SW 1271 (cell line): ENCODE measurements at places on chromosomes 2 and 18.
A peak's percentile ranks its signal among the peaks of the same experiment; 100 is the strongest.

DNA sequence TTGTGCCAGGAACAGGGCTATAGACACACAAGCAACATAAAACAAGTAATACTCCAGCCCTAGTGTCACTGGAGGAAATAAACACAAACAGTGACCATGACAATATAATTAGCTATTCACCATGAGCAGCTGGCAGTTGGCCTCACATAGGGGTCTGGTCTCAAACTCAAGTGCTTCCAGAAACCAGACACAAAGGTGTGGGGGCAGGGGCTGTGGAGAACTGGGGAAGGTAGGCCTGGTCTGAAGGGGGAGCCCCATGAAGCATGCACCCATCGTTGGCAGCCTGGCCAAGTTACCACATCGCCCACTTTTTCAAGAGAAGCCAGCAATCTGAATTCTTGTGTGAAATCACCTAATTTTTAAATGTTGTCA is 49.5 kb upstream of the SP3 start:
- no peak for DNase-seq

DNA sequence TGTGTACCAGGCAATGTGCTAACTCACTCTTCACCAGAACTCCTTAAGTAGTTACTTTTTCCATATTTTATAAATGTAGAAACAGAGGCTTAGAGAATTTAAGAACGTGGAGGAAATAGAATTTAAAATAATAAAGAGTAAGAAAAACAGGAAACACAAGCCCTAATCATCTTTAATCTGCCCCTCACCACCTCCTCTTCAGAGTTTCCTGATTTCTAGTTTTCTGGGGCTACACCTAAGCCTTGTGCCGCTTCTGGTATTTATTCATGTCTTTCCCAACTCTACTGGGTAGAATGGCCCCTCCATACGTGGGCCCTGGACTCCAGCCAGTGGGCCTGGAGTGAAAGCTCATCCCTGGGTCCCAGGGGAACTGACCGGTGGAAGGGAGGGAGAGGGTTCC is 85.4 kb downstream of the RTN4 start:
- no peak for DNase-seq

DNA sequence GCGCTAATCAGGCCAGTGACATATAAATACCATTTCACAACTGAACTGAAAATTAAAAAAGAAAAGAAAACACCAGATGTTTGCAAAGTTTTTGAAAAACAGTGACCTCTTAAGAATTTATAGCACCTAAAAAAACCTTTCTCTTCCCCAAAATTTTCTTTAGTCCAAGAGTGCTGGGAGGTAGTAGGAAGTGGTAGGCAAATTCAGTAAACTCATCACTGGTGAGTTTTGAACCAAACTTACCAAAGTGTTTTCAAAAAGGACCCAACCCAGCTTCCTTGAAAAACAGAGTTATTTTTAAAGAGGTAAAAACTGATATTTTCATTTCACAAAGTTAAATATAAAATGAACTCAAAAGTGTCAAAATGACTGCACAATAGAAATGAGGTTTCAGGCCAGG is 90.4 kb downstream of the TMEM247 start:
- no peak for DNase-seq

DNA sequence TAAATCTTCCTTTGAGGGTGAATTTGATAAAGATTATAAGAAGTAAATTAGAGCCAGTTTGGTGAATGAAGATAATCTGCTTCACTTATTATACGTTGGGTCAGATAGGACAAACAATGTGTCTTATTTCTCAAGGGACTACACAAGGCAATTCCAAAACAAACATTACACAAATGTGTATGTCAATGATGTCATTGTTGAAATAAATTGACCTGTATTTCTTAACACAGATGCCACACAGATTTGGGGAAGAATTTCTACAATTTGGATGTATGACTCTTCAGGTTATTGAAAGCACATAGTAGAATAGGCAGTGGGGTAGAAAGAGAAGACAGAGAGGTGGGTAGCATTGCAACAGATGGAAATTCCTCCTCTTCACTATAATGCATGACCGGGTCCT is 6.9 kb upstream of the CRIM1 start:
- DNase-seq, result no peak

DNA sequence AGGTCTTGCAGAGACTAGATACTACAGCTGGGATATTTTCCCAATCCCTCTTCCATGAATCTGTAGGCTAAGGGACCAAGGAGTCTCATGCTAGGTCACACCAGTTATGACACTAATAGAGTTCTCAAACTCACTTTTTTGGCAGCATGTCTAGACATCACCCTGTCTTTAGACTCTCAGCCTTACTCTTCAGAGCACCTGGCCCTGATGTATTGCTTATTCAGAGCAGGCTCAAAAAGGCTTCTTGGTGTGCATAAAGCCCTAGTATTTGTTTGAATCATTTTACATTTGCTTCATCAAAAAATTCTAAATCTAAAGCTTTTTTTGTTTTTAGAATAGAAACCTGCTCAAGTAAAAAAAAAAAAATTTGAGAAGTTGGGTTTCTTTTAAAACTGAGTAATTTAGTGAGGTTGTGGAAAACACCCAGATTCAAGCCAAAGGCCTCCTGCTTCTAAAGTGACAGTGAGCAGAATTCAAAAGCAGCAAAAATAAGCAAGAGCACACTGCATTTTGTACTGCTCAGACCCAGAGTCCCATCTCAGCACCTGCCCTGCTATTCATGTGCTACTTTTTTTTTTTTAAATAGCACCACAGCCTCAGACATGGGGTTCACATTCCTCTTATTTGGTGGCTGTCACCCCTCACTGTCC is 18.0 kb upstream of the DNAH6 start:
- no peak for DNase-seq

- no peak for DNase-seq
Measured at GRCh38 chr18:44951748-44952147, 271.1 kb downstream of the SETBP1 start.

- DNase-seq, result no peak
Measured at GRCh38 chr18:2108591-2108990, 462.7 kb downstream of the METTL4 start.

GRCh38 chr2:3712831-3713503 is 9.6 kb downstream of the DCDC2C start:
- DNase-seq, result no peak

- DNase-seq, result no peak
Measured at GRCh38 chr18:6950641-6951040, 167.0 kb downstream of the LAMA1 start.

GRCh38 chr2:65662654-65663432 is 230.4 kb upstream of the SPRED2 start:
- no peak for DNase-seq

- no peak for DNase-seq
Measured at GRCh38 chr2:44952143-44952805, 10.8 kb downstream of the SIX3 start.

DNA sequence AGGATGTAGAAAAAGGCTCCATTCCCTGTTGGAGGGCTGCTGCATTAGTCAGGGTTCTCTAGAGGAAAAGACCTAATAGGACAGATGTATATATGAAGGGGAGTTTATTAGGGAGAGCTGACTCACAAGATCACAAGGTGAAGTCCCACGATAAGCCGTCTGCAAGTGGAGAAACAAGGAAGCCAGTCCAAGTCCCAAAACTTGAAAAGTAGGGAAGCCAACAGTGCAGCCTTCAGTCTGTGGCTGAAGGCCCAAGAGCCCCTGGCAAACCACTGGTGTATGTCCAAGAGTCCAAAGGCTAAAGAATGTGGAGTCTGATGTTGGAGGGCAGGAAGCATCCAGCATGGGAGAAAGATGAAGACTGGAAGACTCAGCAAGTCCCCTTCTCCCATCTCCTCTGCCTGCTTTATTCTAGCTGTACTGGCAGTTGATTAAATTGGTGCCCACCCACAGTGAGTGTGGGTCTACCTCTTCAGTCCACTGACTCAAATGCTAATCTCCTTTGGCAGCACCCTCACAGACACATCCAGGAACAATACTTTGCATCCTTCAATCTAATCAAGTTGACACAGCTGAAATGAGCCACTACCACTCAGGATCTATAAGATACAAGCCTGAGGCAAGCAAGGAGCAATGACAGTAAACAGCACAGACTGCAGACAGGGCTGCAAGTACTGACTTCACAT is 30.0 kb upstream of the ATG16L1 start:
- no peak for DNase-seq

DNA sequence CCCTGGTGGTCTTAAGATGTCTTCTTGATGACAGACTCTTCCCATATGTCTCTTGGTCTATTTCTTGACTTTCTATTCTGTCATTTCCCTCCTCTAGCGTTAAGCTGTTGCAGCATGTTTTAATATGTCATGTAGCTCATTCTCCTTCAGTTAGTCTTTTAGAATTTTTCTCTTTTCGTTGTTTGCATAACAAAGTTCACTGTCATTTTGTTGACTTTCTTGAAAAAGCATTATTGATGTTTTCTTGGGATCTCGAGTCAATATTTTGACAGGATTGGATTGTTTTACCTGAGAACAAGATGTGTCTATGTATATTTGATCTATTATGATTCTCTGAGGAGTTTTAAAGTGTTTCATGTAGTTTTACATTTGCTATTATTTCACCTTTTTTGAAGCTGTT is 24.8 kb downstream of the SOCS6 start:
- no peak for DNase-seq

DNA sequence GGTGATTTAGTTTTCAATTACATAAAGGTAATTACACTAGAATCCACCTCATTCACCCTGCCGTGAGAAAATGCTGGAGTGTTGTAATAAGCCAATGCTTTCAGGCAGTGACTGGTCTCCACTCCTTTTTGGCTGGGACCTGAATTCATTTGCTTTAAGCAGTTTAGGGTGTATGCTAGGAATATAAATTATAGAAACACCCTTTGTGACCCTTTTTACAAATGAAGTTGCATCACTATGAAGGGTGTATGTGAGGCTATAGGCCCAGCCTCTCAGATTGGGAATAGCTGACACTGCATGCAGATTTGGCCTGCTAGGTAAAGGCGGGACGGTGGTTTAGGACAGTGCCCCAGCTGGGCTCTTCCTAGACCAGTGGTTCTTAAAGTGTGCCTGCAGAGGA is 50.8 kb upstream of the NFE2L2 start:
- no peak for DNase-seq

DNA sequence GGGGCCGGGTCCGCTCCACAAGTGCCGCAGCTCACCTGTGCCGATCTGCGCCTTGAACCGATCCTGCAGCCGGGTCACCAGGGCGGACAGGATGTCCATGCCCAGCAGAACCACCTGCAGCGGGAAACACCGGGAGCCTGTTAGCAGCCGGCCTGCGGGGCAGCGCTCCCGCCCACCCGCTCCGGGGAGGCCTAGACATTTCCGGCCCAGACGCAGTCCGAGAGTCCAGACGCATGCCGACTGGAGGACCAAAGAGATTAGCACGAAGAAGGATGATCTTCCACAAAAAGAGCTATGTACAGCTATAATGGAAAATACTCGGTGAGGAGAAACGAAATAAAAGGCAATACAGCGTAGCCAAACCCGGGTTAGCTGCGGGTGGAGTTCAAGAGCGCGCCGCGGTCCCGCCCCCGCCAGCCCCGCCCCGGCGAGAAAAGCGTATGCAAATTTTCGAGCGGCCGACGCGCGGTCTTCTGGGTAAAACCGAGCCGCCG is 421 bp upstream of the RNU4ATAC start:
- DNase-seq, result peak; percentile 90

DNA sequence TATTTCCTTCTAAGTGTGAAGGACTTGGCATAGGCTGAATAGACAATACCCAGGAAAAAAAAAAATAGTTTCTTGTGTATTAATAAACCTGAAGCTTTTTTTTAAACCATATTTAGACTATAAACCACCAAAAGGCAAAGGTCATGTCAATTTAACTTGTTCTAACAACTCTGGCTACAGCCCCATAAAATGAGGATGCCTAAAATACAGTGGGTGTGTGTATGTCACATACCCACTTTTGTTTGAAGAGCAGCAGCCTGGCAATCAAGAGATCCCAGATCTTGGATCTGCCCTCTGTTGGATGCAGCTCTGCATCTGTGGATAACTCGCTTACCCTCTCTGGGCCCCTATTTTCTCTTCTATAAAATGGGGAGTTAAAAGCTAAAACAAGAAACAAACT is 65.4 kb downstream of the SATB2 start:
- no peak for DNase-seq

DNA sequence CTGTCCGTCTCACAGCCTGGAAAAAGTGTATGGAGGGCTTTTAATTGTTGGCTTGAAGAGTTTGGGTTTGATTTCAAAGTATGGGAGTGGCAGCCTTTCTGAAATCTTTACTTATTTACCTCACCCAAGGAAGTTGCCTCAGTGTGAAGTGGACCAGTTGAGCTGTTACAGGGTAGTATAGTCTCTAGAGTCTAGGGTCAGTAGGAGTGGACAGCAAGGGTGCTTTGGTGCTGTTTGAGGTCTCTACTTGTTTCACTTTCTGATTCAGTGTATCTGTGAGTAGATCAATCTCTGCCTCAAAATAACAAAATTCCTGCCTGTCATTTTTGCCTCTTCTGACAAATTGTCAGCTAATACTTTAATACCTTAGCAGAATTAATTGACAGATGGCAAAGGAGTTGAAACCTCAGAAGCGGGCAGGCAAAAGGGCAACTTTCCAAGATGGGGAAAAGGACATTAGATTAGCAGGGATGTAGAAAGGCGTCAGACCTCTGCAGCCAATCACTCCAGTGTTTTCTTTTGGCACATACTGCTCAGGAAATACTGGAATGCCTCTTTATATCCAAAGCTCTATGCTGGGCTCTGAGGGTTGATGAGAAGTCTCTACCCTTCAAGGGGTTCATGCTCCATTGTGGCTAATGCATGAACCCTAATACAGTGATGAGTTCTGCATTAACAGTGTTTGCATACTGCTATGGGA is 5.9 kb downstream of the RIOK3 start:
- DNase-seq, result no peak

DNA sequence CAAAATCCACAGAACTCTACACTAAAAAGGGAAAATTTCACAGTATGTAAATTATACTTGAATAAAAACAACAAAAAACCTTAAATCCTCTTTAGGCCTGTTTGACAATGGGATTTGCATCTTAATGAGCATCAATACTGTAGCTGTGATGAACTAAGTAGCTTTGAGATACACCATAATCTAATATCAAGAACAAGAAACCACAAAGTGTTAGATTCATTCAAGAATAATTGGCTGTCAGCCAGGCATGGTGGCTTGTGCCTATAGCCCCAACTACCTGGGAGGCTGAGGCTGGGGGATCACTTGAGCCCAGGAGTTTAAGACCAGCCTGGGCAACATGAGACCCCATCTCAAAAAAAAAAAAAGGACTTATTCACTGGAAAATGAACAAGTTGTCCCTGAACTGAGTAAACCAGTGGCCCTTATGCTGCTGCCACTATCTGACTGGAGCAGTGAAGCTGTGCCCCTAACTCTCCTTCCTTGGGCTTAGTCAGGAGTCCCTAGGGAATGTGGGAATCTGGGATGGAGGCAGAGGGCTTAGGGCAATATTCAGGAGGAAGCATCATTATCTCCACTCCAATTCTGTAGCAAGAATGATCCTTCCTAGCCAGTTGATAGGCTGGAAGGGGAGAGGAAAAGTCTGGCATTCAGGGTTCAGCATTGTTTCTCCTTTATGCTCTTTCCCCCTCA is 88.5 kb downstream of the PRKCE start:
- no peak for DNase-seq

GRCh38 chr2:126898636-126899035 is at the start of gene TEX51:
Gene TEX51, plus strand, starts transcription at chr2:126898890. Its CDS starts 29 bp downstream, at chr2:126898919.
- DNase-seq, result no peak

DNA sequence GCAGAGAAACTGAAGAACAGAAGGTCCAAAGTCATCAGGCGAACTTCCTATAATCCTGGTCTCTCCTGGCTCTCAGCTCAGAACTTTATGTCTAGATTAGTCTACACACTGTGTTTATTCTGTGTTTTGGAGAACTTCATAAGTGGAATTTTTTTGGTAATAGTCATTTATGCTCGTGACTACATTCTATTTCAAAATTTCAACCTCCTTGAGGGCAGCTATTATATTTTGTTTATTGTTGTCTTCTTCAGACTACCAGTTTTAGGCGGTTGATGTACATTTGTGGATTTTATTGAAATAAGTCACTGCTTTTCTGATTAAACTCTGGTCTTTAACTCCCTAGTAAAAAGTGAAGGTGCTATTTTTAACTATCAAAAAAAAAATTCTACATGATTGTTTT is 816.6 kb downstream of the SATB2 start:
- no peak for DNase-seq
